ENCODE measurements at places on chromosomes 4 and X. TPM values are rescaled to one million over a fixed set of nuclear protein-coding genes. Genes with fewer than 3 reads are reported as not detected.

CPE gene
- total RNA-seq = 1.8 TPM

TMEM150C gene
- total RNA-seq = not detected

CDKL2 gene
- 0.30 TPM for total RNA-seq

RBMX2 gene
- total RNA-seq = 19.9 TPM

RXFP1 gene
- not detected for total RNA-seq

NDNF gene
- not detected for total RNA-seq

TMSB15A gene
- total RNA-seq = not detected

FUNDC2 gene
- total RNA-seq = 36.9 TPM

EFHC2 gene
- 1.1 TPM for total RNA-seq

DCAF12L2 gene
- not detected for total RNA-seq

CLRN2 gene
- not detected for total RNA-seq

NKAP gene
- total RNA-seq = 13.0 TPM

STBD1 gene
- 0.47 TPM for total RNA-seq

STK32B gene
- total RNA-seq = not detected

ADGRG2 gene
- not detected for total RNA-seq

TMPRSS11B gene
- total RNA-seq = not detected

ADGRA3 gene
- total RNA-seq = 2.1 TPM

EMD gene
- 133 TPM for total RNA-seq

PRDM8 gene
- total RNA-seq = 31.7 TPM

LRAT gene
- total RNA-seq = not detected

GPM6B gene
- not detected for total RNA-seq

SSX4B gene
- total RNA-seq = not detected

BBS7 gene
- 5.1 TPM for total RNA-seq

GAGE12E gene
- total RNA-seq = not detected

GATA1 gene
- total RNA-seq = 0.67 TPM

TRIML1 gene
- total RNA-seq = not detected
